ENCODE measurements at places on chromosomes 1 and 21.

- no peak for DNase-seq
These were observed 138.8 kb upstream of the NBPF11 start for GRCh38 chr1:148290881-148291280.

DNA sequence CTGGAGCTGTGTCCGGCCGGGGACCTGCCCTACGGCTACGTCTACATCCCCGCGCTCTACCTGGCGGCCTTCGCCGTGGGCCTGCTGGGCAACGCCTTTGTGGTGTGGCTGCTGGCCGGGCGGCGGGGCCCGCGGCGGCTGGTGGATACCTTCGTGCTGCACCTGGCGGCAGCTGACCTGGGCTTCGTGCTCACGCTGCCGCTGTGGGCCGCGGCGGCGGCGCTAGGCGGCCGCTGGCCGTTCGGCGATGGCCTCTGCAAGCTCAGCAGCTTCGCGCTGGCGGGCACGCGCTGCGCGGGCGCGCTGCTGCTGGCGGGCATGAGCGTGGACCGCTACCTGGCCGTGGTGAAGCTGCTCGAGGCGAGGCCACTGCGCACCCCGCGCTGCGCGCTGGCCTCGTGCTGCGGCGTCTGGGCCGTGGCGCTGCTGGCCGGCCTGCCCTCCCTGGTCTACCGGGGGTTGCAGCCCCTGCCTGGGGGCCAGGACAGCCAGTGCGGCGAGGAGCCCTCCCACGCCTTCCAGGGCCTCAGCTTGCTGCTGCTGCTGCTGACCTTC lies 412 bp downstream of the GPR25 start:
- DNase-seq, result no peak

DNA sequence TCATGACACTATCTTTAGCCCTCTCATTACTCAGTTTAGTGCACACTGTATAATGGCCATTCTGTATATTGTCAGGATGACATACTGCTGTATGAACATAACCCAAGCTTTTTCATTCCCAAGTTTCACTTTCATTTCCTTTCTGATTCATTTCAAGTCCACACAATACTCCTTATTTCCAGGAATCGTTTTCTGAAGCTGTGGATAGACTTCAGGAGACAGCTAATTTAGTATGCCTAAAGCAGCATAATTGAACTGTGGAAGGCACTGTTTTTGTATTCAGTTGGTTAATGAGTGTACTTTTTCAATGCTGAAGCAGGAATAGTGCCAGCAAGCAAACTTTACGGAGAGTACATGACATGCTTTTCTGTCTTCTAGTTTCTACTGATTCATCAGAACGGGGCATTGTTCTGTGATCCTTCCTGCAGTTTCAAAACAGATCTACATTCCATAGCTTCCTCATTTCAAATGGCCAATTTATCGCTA lies 578.5 kb upstream of the ZP4 start:
- DNase-seq, result no peak

- DNase-seq, result no peak
These were observed 30.7 kb downstream of the TRIM62 start for GRCh38 chr1:33151116-33151515.

GRCh38 chr1:78490861-78491450 lies at the start of gene PTGFR:
Gene PTGFR, plus strand, starts transcription at chr1:78490974. Its CDS starts 1,770 bp downstream, at chr1:78492744.
- DNase-seq, result no peak
